CD4-positive, alpha-beta T cell treated with Interleukin-15 for 1 hour (primary cell): ENCODE measurements at places on chromosomes 2 and 18.

DNA sequence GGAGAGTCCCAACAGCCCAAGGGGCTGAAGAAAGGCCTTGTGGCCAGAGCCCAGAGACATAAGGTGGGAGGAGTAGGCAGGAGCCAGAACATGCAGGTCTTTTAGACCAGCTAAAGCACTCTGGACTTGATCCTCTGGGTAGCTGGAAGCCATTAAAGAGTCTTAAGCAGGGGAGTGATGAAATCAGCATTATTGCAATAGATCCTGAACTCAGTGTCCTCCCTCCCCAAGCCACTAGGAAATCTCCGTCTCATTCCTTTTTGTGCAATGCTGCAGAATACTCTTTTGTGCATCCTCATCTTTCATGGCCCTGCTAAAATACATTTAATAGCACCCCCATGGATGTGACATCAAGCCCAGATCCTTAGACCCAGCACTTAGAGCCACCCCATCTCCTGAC, 58.6 kb upstream of the ZCCHC2 start:
- DNase-seq, result no peak

DNA sequence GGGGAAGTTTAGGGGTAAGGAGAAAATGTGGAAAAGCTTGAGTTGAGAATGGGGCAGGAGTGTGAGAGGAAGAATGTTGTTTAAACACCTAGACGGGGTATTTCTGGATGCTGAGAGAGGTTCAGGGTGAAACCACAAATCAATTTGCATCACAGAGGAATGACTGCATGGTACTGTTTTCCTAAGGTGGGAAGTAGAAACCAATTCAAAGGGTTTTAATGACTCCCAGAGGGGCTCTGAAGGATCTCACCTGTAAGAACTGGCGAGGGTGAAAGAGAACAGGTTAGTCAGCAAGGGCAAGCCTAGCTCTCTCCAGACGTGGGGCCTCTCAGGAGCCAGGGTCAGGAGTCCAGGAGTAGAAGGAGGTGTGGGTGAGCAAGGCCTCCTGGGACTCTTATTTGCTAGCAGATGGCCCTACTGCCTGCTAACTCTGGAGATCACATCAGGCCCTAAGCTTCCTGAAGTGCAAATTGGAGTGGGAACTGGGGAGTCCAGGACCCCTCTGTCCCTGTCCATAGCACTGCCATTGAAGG, 133.0 kb upstream of the CELF4 start:
- no peak for DNase-seq

DNA sequence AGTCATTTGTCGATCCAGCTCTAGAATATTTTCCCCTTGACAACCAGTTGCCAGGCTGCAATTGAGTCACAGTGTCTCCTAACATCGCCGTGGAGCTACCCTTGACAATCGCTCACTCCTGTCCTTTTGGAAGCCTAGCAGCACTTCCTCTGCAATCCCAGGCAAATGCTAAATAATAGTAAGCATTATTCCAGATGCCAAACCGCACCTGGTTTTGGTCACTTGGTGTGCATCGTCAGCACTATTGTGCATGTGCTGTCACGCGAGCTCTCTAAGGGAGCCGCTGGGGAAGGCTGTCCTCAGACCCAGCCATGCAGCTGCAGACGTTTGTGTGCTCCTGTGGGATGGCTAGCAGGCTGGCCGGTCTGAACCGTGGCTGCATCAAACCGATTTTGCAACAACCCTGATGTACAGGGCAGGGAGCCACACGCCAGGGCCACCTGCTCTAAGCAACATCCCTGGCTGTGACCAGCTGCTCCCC, 549.5 kb upstream of the ID2 start:
- DNase-seq, result no peak

GRCh38 chr2:190950566-190950991, 63.4 kb downstream of the STAT1 start:
- no peak for DNase-seq

GRCh38 chr18:60978338-60978737, 354.9 kb upstream of the CDH20 start:
- no peak for DNase-seq

GRCh38 chr18:55328301-55328700, 259.7 kb downstream of the TCF4 start:
- DNase-seq, result no peak

DNA sequence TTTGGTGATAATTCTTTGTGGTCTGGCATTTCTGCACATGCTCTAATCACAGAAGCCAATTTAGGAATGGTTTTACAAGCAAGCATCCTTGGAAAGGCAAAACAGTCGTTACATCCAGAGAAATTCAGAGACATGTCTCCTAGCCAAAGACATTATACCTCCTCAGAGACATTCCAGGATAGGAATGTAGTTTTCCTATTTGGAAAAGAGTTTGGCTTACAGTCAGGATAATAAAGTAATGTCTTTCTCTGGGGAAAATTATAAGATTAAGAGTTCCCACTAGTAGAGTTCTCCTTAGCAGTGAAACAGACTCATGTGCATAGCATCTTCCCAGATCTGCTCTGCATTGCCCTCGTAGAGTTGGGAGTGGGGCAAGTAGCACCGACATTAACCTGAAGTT, 753.6 kb upstream of the TMEFF2 start:
- DNase-seq, result no peak

GRCh38 chr2:105775809-105776559, 31.3 kb downstream of the NCK2 start:
- DNase-seq, result peak; percentile 82

DNA sequence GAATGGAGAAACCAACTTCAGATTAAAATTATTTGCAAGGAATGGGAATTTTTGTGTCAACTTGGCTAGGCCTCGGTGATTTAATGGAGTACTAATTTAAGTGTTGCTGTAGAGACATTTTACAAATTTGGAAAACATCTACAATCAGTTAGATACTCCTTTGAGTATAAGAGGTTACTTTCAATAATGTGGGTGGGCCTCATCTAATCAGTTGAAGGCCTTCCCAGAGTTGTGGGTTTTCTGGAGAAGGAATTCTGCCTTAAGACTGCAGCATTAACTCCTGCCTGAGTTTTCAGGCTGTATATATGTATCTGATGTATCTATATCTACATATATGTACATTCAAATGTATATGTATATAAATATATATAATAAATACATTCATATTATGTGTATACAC, 47.6 kb upstream of the ABCA12 start:
- no peak for DNase-seq

DNA sequence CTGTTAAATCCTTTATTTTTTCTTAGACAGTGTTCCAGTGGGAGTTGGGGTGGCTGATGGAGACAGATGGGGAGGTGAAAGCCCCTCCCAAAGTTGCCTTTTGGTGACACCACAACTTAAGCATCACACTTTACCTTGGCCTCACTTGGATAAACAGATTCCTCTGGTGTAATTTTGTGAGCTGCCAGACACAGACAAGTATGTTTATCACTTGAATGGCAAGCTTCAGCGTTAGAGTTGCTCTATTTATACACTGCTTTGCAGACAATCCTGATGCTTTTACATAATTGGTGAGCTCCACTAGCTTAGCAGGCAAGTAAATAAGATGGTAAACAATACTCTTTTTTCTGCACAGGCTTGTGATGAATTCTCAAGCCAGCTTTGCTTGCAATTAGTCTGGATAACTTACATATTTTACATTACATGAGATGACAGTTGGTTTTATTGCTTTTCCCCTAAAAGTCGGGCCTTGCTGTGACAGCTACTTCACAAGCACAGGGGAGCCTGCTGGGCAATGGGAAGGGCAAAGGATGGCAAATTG, 226.2 kb downstream of the SLC8A1 start:
- no peak for DNase-seq

DNA sequence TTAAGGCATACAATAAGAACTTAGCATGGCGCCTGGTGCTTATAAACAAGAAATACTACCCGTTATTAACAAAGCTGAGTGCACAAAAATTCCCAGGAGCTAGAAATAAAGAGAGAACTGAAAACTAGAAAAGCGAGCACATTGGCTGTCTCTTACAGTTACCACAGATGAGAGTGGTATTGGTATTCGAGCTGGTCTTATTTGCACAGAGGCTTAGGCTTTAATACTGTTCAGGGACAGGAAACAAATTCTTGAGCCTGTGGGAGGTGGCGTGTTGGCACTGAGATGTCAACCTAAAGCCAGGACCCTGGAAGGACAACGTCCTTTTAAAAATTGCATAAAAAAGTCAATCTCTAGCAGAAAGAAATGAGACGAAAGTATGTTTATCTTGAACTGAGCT, 67.3 kb upstream of the IGFBP2 start:
- DNase-seq, result no peak

DNA sequence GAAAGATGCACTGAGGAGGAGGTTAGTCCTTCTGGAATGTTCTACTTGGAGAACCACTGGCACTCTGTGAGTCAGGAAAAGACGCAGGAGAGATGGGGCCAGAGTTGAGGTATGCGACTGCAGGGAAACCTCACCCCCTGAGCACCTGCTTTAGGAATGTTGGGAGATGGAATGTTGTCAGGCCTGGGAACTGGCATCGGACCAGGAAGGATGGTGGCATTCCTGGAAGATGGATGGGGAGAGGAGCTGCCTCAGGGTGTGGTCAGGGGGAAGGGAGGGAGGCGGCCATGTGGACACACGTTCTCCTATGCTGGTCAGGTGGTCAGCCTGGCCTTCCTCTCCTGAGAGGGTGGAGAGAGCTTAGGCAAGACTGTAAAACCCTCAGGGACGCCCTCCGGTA, 146.3 kb downstream of the CELF4 start:
- no peak for DNase-seq

GRCh38 chr2:135150725-135151124, 98.6 kb downstream of the RAB3GAP1 start:
- no peak for DNase-seq

- DNase-seq, result no peak
Measured at GRCh38 chr2:157443090-157443489, 799 bp downstream of the CYTIP start.

- DNase-seq, result no peak
Measured at GRCh38 chr2:192126426-192126825, 68.3 kb downstream of the TMEFF2 start.

DNA sequence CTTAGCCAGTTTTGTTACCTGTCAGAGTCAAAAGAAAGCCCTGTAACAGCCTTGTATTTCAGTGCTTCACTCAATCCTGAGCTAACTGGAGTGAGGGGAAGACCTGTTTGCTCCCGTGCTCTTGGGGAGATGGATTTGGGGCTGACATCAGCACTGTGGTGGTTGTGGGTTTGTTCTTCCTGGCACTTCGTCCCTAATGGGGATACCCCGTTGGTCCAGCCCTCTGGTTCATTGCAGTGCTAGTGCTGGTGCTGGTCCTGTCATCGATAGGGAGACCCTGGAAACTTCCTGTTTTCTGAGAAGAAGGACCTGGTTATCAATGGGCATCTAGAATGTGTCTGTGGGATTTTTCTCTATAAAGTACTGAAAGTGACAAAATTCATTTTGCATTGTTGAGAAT, 205.4 kb downstream of the ZNF407 start:
- no peak for DNase-seq

DNA sequence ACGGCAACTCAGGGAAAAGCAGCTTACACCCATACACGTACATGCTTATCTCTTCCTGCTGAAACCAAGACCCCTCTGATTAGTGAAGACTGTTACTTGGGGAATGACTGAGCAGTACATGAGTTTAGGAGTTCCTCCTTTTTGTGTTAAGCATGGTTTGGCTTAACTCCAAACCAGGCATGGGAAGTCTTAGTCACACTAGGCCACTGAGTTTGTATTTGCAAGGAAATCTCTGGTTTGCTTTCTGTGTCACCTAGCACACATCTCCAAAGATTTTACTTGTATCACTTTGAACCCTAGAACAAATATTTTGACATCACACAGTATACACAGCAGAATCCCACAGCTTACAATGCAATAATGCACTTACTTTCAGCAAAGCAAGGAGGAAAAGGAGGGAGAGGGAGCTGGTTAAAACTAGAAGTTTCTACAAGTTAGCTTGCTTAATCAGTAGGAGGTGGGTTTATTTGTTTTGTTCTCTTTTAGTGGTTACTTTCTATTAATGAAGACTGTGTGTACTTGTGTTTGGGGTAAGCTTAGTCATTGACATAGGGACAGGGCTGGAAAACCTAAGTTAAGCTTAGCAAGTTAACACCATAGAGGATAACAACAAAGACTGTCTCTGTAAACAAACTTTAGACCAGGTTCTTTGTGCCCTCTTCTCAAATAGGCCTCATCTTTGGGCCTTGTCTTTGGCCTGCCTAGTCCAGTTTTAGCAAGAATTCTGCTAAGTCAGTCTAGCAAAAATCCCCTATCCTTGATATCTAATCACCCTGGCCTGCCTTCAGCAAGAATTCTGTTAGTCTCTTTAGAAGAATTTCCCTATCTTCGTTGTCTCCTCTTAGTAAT, 219.4 kb downstream of the MREG start:
- DNase-seq, result peak; percentile 30

DNA sequence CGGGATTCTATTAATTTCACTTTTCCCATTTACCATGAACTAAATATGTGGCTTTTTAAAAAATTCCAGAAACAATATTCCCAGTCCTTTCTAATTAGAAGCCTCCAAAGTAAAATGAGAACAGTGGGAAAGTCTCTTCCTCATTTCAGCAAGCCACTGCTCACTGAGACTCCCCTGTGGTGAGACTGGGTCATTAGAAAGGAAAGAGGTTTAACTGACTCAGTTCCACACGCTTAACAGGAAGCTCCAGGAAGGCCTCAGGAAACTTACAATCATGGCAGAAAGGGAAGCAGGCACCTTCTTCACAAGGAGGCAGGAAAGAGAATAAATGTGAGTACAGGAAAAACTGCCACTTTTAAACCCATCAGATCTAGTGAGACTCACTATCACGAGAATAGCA, 258.9 kb upstream of the CHAC2 start:
- no peak for DNase-seq

- DNase-seq, result no peak
Measured at GRCh38 chr18:35513181-35513936, 15.6 kb upstream of the INO80C start.

GRCh38 chr18:74493689-74494088, 2.5 kb upstream of the CNDP2 start:
- DNase-seq, result peak; percentile 77

DNA sequence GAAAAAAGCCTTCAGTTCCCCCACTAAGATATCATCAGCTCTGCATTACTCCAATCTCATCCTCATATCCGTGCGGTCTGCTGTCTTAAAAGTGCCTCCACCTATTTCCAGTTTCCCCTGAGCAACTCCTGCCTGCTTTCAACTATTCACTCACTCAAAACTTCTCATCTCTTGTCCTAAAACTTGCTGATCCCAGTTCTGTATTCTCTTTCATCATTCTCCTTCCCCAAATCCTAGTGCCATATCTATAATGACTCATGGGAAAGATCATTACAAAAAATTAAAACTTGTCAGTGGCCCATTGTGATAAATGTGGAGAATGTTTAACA, 20.0 kb downstream of the ACVR1 start:
- no peak for DNase-seq

DNA sequence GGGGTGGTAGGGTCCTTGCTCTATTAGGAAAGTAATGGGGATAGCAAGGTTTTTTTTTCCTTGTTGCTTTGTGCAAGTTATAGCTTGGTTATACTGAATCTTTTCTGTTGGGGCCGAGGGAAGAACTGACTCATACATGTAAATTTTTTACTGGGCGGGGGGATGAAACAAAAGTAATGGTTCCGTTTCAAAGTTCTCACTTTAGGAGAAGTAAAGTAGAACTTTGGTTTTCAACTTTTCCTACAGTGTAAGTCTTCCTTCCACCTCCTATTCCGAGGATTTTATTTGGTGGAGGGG, 1.1 kb downstream of the AFTPH start:
- DNase-seq, result no peak
